Activated T-helper 2 cell treated with anti-CD3 and anti-CD28 coated beads, Interferon-gamma antibody, Interleukin-2, Interleukin-4, amounts not matched to agents 10 μg/mL and 5 μg/mL and 100 μg/mL, durations not matched to agents 14 hours and 24 hours and 36 hours (primary cell): ENCODE measurements at places on chromosomes 3 and 15. TPM values are rescaled to one million over a fixed set of nuclear protein-coding genes. Genes with fewer than 3 reads are reported as not detected.

Gene TMCO5A
- total RNA-seq = not detected in 2 replicates

DNA sequence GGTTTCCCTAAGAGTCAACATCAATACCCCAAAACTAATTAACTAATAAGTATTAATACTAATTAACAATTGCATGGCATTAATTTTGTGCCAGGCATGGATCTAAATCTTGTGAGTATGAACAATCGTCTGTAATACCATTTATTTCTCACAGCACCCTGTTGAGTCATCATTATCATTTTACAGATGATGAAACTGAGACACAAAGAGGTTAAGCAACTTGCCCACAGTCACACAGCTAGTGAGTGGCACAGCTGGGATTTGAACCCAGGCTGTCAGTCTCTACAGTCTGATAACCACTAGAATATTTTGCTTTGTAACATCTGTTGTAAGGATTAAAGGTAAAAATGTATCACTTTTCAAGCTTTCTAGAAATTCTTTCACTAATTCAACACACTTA, 423.4 kb upstream of the WNT5A start:
- DNase-seq = no peak

GRCh38 chr3:49028298-49028672, 913 bp downstream of the IMPDH2 start:
- DNase-seq = peak; percentile 8

- DNase-seq = no peak
These were observed 39.3 kb upstream of the USP3 start for GRCh38 chr15:63465104-63465503.

DNA sequence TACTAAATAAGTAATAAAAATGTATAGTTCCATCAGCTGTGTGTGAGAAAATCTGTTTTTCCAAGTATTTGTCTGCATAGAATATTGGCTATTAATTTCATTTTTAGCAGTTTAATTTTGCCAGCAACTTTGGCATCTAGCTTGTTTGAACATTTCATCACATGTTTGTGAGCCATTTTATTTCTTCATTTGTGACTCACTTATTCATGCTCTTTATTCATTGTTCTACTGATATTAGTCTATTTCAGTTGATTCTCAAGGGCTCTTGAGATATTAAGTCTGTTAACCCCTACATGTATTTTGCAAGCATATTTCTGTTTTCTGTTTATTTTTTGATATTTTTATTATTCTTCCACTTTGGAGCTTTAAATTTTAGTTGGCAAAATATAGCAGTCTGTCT, 74.0 kb upstream of the PHLDB2 start:
- no peak for DNase-seq
